Fibroblast of the conjunctiva (primary cell): ENCODE measurements at places on chromosomes 1 and 21.
A peak's percentile ranks its signal among the peaks of the same experiment; 100 is the strongest.

- no peak for DNase-seq
These were observed 31.0 kb upstream of the LHX4 start for GRCh38 chr1:180199018-180199417.

DNA sequence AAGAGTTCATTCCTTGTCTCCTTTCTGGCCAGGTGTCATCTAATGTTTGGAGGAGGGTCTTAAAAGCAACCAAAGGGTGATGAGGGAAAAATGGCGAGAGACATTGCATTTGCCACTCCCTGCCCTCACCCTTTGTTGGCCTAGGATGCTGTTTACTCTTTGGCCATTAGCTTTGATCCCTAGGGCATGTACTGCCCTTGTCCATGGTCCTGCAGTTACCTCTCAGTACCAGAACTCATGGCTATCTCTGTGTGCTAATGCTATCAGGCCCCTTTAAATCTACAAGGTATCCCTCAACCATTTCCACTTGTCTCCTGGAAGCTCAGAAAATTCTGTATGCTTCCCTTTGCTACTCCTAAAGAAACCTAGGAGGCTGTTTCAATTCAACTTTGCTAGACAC is 424.8 kb upstream of the PLXNA2 start:
- no peak for DNase-seq

DNA sequence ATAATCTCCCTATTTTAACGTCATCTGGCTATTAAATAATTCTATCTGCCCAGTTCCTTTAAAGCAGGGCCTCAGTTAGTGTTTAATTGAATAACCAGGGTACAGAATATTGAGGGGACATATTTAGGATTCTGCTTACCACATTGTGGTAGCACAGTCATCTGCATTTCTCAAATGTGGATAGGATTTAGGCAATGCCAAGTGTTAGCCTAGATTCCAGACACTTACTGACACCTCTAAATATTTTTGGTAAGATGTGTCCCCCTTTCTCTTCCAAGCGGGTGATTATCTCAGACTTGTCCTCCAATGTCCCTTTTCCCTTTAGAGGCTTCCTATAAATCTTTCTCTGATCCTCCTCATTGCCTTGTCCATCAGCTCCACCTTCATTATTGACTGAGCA is 160.8 kb upstream of the HOOK1 start:
- DNase-seq: no peak

DNA sequence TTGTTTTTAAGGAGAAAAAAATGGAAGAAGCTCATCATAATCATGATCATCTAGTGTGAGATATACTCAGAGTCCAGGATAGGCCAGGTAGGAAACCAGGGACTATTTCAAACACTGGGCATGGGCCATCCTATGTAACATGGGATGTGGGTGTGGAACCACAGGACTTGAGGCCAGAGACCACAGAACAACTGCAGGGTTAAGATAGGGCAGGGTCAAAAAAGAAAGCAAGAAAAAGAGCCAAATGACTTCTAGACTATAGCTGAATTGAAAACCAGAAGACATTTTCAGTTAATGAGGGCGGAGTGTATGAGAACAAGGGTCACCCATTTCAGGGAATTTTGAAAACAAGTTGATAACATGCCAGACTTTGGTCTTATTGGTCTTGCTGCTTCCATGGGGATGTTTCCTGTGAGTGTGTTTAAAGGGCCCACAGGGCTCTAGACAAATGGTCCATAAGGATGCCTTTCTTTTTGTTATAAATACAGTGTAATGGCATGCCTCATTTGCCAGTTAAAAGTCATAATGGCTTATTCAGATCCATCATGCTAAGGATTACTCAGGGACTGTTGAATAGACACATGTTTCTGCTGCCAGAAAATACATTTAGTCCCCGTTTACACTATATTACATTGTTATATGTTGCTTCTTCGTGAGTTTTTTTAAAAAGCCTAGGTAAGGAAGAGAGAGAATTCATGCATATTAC is 182.0 kb upstream of the C21orf91 start:
- no peak for DNase-seq

DNA sequence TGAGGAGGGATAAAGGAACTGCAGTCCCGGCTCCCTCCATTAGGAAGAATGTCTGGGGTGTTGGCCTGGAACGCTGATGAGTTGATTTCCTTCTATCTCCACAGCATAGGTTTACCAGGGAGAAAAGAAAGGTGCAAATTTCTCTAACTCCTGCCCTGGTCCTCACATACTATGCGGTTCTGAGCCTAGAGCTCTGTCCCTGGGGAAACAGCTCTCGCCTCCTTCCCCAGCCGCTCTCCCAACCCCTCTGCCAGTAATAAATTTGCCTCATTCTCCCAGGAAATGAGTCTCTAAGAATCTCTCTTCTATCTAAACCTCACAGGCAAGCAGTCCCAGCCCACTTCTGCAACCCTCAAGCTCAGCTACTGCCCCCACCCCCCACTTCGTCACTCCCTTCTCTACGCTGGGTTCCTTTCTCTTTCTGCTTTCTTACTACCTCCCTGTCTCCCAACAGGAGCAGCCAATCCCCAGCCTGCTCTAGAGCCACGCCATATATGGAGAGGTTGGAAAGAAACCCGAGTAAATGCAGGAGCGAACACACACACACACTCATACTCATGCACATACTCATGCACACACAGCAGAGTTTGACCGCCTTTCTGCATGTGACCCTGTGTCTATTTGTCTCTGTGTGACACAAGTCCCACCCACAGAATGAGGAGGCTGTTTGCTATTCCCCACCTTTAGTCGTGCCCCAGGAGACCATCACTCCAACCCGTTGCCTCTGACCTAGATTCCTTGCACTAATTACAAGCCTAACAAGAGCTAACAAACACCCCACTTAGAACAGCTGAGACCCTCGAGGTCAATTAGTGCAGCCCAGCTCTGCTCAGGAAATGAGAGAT is 13.4 kb downstream of the PLEKHO1 start:
- DNase-seq: peak; percentile 97

- no peak for DNase-seq
These were observed 31.9 kb downstream of the GNPAT start for GRCh38 chr1:231272880-231273279.

- no peak for DNase-seq
These were observed 209.9 kb downstream of the GRIK3 start for GRCh38 chr1:36824390-36824861.

- no peak for DNase-seq
These were observed 16.3 kb downstream of the COL18A1 start for GRCh38 chr21:45421071-45421845.

DNA sequence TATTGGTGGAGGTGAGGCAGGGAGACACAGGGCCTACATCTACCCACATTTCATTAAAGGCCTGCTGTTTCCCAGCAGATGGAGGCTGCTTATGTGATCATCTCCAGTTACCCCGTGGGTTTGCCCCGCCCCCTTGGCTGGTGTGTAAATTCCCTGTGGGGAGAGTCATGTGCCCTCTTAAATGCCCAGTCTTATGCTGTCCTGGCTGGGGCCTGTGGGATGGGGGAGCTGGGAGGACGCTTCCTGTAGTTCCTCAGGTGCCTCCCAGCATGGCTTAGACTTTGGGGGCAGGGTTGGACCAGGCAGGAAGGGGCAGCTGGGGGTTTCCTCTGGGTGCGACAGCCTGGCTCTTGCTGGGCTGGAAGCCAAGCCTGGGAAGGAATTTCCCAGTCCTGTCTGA is 15.5 kb upstream of the CITED4 start:
- DNase-seq: peak; percentile 81

DNA sequence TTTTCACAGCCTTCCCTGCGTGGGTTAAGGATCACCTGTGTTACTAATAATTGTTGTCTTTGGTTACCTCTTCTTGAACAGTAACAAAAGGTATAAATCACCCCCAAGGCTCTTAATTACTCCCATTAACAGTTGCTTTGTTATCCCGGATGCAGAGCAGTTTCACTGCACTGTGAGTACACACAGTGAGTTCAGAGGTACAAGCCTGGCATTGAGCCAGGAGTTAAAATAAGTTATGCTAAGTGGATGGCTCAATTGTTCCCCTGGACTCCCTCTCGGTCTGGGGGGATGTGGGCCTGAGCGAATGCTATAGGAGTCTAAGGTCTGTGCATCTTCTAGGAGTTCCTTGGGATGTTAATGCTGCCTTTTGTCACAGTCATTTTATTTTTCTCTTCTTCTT is 258.3 kb downstream of the ATG4C start:
- DNase-seq: no peak

DNA sequence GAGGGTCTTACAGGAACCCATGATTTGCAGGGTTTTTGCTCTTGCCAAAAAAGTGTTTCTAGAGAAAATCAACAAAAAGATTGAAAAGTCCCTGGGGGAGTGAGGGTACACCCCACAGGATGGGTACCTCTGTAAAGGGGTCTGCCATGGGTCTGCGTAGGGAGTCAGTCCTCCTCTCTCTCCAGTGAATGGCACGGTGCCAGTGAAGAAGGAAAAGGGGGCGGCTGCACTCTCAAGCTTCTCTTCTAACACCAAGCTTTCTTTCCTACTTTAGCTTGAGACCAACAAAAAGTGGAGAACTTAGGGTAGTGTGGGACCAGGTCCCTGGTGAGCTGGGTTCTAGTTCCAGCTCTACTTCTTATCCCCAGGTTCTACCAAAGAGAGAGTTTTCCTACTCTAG is 87.4 kb downstream of the GLUL start:
- no peak for DNase-seq

GRCh38 chr1:203645996-203646395 is 19.4 kb downstream of the ATP2B4 start:
- no peak for DNase-seq

- DNase-seq: peak; percentile 32
These were observed 7.0 kb upstream of the HEYL start for GRCh38 chr1:39646232-39647081.

DNA sequence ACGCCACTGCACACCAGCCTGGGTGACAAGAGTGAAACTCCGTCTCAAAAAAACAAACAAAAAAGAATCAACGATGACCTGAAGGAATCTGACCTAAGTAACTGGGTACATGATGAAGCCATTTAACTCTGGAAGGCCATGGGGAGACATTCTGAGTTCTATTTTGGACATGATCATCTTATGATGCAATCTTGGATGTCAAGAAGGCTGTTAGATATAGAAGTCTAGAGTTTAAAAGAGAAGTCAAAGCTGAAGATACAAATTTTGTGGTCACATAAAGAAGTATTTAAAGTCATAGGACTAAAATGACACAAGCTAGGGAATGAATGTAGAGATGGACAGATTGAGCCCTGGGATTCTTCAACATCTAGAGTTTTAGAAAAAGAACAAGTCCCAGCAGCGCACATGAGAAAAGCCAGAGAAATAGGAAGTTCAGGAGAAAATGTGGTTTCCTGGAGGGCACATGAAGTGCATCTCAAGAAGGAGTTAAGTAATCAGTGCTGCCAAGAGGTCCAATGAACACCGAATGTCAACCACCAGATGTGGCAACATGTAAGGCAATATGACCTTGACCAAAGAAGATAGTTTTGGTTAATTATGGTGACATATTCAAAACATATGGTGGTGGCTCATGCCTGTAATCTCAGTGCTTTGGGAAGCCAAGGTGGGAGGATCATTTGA is 26.8 kb downstream of the ELK4 start:
- DNase-seq: no peak

DNA sequence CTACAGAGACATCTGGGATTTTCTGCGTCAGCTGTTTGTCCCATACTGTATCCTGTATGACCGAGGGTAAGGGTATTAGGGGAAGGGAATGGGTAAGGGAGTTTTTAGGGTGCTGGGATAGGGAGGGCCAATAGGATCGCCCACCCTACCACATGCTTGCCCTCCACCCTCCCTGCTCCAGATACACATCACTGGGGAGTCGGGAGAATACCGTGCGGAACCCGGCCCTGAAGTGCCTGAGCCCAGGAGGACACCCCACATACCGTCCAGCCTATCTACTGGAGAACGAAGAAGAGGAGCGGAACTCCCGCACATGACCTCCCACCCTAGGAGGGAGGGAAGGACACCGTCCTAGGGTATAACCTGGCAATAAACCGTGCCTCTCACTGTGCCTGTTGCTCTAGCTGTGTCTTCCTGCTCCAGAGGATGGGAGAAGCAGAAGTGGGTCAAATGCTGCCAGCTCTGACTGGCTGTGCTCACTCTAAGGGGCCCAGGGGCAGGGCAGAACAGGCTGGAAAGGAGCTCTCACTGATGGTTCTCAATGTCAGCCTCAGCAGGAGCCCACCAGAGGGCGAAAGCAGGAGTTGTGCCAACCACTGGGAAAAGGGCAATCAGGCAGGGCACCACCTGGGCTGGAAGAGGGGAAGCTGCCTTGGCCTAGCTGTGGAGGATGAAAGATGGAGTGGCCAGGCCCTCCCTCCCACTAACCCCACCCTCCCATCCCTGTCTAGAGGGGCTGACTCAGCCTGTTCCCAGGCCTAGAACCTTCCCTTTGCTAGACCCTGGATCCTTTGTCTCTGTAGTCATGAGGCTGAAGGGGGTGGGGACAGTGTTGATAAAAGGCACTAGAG is 440 bp upstream of the LENEP start:
- DNase-seq: no peak
